ENCODE measurements at places on chromosomes 3 and 15. TPM values are rescaled to one million over a fixed set of nuclear protein-coding genes. Genes with fewer than 3 reads are reported as not detected.

GHSR gene
- total RNA-seq, result not detected

MCTP2 gene
- 5.8 TPM for total RNA-seq

FEZF2 gene
- total RNA-seq, result not detected

C3orf85 gene
- not detected for total RNA-seq

HIGD2B gene
- total RNA-seq, result 0.11 TPM

MEIS2 gene
- total RNA-seq, result 18.9 TPM

ANKRD34C gene
- not detected for total RNA-seq

GALNT15 gene
- total RNA-seq, result not detected

RASL12 gene
- 0.60 TPM for total RNA-seq

CD86 gene
- total RNA-seq, result not detected

Measured in A375 (cell line).